ENCODE measurements at places on chromosomes 1 and 21. TPM values are rescaled to one million over a fixed set of nuclear protein-coding genes. Genes with fewer than 3 reads are reported as not detected.
A peak's percentile ranks its signal among the peaks of the same experiment; 100 is the strongest.

DNA sequence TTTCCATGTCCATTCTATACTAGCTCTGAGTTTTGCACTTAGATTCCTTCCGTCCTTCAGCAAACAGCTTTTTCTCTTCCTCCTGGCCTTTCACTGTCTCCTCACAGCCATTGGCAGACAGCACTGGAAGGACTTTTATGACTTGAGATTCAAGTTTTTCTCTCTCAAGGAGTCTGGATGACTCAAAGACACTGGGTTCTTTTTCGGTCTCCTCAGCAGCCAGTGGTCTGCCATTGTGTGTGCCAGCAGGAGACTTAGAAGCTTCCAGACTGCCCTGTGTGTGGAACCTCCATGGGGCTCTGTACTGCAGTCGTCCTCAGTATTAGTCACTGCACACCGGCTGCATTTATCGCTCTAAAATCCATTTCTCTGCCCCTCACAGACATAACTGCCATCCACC is 30.5 kb downstream of the NTNG1 start:
- DNase-seq: no peak

- no peak for DNase-seq
These were observed 128.3 kb upstream of the TNR start for GRCh38 chr1:175871647-175872046.

DNA sequence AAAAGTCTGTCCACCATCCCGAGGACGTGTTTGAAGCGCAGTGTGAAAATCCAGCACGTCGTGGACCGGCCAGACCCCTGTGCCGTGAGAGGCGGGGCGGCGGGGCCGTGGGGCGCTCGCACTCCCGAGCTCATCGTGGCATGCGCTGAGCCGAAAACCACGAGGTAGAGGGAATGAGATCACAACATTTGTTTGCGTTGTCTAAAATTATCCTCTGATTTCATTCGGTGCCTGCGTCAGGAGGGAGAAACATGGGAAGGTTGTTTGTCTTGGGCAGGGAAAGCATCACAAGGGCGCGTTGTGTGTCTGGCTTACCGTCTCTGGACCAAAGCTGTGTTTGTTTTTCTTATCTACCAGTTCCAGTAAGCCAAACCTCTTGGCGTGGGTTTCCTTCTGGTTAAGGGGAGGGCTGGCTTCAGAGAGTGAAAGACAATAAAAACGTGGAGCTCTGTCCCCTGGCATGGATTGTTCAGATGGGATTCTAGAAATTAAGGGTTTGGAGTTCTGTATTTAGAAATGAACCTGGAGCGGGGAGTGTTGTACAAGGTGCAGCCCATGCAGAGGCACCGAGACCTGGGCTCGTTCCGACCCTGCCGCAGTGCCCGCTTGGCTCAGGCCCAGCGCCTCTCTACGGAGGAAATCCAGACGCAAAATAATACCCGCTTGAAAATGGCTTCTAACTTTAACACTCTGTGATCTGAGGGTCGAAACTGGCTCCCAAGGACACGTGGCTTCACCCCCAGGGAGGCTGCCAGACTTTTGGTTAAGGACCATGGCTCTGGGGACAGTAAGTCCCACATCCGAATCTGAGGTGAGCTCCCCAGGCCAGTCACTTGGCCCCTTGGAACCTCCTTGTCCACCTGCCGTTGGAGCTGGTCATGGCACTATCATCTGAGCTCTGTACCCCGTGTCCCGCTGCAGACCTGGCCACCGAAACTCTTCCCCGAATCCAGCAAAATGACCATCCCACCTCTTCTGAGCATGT is 68.7 kb upstream of the FAM3B start:
- no peak for DNase-seq

DNA sequence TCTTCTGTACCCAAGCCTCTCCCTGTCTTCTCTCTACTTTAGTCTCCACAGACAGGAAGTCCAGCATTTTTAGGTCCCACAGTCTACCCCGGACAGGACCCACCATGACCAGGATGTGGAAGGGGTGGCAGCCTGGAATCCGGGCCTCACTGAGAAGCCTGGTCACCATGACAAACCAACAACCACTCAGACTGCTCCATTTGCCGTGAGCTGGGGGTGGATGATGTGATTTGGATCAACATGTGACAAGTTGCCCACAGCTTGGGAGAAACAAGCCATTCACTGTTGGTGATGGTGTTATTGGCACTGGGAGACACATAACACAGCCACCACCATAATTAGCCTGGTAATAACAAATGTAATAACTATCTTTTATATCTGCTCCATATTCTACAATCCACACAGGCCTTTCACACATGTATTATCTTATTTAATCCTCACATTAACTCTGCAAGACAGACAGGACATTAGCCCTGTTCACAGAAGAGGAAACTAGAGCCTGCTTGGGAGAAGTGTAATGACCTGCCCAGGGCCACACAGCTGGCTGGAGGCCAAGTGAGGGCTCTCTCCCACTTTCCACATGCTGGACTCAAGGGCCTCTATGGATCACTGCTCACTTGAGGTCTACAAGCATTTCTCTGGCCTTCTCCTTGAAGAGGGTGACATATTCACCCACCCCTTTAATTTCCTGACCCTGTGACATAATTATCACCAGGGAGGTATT is 22.9 kb downstream of the MEF2D start:
- no peak for DNase-seq

DNA sequence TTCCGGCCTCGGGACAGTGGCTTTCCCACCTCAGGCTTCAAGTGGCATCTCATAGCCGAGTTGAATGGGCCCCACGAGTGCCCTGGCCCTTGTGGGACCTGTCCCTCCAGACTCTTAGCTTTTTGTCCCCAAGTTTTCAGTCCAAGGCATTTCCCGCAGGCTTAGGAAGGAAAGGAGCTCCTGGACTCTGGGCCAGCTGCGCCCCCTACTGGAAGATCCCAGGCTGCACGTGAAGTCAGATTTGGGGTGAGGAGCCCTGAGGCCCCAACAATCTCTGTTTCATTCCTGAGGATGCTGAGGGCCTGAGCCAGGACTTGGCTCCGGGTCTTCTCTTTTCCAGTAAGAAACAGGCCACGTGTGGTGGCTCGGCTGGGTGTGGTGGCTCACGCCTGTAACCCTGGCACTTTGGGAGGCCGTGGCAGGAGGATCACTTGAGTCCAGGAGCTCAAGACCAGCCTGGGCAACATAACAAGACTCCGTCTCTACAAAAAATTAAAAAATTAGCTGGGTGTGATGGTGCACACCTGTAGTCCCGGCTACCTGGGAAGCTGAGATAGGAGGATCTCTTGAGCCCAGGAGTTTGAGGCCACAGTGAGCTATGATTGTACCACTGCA is 67.4 kb downstream of the ARHGEF10L start:
- peak; percentile 82 for DNase-seq

GRCh38 chr1:226549094-226549936 is 751 bp downstream of the STUM start:
- DNase-seq: peak; percentile 60

DNA sequence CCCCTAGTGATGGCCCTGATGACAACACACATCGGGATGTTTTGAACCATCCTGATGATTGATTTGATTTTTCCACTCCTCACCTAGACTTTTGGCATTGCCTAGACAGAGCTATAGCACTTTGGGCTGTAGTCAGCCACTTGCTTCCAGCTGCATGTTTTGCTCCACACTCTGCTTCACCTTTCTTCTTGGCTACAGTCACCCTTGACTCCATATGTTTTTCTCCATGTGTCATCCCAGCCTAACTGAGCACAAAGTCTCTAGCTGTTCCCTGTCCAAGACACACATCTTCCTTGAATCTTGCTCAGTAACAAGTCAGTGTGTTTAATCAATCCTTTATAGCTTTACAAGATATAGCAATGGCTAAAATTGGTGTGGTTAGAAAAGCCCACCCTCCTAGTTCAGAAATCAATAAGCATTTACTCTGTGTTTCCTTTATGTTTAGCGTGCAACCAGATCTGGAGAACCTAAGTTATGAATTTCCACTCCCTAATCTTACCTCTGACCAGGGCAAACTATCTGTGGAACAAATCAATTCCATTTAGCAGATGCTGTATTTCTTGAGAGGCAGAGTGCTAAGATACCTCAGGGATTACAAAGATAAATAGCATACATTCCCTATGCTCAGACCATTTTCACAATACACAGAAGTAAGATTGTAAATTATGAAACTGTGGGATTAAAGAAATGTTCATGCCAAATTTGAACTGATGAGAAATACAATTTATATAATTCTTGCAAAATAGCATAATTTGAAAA is 98.4 kb upstream of the LYPLAL1 start:
- DNase-seq: no peak

- no peak for DNase-seq
These were observed 260.2 kb downstream of the HHAT start for GRCh38 chr1:210588946-210589345.

DNA sequence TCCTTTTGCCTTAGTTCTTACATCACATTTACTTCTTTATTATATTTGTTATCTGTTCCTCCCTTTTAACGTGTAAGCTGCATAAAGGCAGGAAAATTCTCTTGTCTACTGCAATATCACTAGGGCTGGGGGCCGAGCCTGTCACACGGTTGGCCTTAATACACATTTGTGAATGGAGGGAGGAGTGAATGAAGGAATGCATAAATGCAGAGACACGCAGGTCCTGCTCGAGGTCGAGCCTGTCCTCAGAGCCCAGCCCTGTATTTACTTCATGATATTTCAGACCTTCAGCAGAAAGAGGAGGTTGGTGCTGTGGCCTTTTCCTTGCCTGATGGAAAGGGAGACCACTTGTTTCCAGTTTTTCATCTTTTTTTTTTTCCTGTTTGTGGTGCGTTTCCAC is 671.3 kb downstream of the PTPRU start:
- DNase-seq: no peak

DNA sequence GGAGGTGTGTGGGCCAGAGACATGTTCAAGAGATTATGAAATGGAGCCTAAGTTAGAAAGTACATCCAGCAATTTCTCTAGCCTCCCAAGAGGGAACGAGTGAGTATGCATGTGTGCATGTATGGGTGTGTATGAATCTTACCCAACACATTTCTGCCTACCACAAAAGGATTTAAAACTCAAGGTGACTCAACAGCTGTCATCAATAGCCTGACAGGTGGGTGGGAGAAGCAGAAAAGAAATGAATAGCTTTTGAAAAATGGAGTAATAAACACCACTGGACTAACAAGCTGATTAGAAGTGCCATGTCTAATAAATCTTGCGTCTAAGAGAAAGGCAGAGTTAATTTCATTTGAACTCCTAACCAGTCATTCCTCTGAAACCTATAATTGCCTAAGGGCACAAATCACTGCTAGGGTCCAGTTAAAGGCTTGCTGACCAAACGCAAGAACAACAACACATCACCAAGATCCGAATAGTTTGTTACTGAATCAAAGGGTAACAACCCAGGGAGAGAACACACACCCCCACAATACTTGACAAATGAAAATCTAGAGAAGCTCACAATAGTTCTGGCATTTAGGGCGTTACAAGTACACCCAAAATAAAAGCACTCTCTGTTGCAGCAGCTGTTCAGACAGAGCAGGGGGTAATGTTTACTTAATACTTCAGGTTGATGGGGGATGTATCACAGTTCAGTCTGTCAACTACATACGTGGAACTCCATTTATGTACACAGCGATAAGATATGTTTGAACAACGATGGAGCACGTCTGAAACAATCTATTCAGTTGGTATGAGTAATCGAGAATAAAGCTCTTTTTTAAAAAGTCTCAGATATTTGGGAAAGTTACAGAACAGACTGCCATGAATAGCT is 1.4 kb downstream of the KIAA0319L start:
- no peak for DNase-seq

- no peak for DNase-seq
These were observed 3.8 kb downstream of the HMGB4 start for GRCh38 chr1:33867684-33868083.

- DNase-seq: no peak
These were observed 14.2 kb downstream of the RHOC start for GRCh38 chr1:112692681-112693080.

DNA sequence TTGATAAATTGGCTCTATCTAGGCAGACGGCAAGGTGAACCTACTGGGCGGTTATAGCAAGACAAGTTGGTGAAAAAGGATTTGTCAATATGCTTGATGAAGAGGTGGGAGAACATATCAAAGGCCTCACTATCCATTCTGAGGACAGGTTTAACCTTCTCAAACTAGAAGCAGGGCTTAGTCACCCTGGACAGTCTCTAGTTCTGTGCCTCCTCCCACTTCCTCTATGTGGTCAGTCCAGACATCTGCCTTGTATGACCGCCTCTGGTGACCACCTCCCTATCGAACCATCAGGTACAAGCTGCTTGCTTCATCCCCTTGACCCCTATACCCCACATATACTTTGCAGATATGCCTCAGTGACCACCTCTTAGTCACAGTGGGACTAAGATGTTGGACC is 2.3 kb upstream of the SCYL3 start:
- no peak for DNase-seq

DNA sequence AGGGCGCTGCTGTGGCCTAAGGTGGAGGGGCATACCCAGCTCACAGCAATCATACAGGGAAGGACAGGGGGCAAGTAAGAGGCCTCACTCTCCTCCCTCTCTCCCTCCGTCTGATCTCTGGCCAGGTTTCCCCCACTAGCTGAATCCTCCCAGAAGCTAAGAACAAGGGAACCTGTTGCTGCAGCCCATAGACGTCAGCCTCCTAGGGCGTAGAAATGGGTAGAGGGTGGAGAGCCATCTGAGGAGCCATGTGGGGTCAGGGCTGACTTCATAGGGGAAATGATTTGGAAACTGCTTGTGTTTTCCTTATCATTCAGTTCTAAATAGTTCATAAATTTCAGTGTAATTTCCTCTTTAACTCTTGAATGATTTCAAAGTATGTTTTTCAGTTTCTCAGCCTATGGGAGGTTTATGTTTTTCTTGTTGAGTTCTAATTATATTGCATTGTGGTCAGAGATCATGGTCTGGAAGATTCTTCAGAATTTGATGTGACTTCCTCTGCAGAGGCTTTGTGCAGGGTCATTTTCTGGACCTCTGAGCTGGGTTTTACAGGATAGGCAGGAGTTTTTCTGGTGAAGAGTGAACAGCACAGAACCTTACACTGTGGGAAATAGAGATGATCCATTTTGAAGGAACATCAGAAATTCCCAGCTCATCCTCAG is 2.3 kb upstream of the MOB3C start:
- DNase-seq: no peak

DNA sequence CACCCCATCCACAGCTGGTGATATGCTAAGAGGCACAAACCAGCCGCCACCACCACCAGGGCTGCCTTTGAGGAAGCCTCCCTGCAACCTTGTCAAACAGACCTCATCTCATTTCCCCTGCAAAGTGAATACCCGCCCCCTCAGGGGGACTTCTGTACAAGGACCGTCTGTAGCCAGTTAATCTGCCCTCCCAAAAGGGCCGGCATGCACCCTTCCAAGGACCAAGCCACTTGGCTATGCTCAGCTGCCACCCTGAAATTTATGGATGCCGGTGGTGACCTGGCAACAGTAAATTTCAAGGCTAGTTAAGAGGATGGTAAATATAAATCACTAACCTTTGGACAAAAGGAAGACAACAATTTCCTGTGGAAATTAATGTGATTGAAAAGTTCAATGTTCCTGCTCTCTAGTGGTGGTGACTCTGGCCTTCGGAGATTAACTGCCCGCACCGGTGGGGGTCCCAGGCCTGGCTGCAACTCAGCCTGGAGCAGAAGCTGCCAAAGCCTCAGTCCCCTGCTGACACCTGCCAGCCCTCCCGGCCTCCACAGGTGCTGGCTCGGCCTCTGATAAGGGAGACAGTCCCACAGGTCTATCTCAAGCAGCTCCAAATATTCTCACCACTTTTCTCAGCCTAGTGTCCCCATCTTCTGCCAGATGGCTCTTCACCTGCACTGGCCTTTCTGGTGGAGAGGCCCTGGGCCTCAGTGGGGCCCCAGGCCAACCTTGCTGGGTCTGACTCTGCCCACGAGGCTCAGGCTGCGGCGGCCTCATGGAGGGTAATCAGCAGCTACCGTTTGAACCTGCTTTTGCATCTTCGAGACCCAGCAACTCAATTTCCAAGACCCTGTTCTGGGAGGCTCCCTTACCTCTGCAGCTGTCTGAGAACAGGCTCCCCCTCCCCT is 12.2 kb downstream of the TMEM53 start:
- DNase-seq: no peak

The ZNF593OS gene
- not detected for total RNA-seq

The IL10 gene
- 3.4 TPM for total RNA-seq

Data from activated CD4-positive, alpha-beta T cell treated with anti-CD3 and anti-CD28 coated beads, Interleukin-2, amount 10 ng/mL, durations not matched to agents 24 days and 14 days (primary cell).